ENCODE measurements at places on chromosomes 1 and 21. TPM values are rescaled to one million over a fixed set of nuclear protein-coding genes. Genes with fewer than 3 reads are reported as not detected.

- peak; percentile 92 for DNase-seq
- no peaks in the 10 kb centered on the region for H3K27me3 ChIP-seq
- no peak overlapping the region for H3K27ac ChIP-seq
- no peaks in the 10 kb centered on the region for H3K4me1 ChIP-seq
Measured at GRCh38 chr1:58768971-58769808, 14.7 kb downstream of the JUN start.

DNA sequence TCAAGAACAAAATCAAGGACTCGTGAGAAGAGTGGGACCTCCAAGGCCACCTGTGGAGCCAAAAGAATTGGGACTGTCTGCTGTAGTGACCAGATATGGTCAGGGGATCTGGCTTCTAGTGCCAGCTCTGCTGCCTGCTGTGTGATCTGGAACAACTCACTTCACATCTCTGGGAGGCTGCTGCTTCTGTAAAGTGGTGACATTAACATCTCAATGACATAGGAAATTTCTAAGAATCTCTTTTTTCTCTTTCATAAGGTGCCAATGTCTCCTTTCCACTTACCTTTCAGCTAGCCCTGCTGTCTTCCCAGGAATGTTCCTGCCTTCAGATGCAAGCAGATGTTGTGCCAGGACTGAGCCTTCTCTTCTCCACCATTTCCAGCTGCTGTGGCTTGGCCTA, 5.0 kb upstream of the SRSF4 start:
- peaks cover 3% of the 10 kb centered on the region for H3K4me1 ChIP-seq
- no peak overlapping the region for H3K27ac ChIP-seq
- no peaks in the 10 kb centered on the region for H3K27me3 ChIP-seq
- DNase-seq: no peak
- peaks cover 5% of the 10 kb centered on the region for H3K36me3 ChIP-seq

GRCh38 chr21:45636951-45637646, 6.4 kb upstream of the PCBP3 start:
- H3K27ac ChIP-seq: no peak overlapping the region
- peaks cover 14% of the 10 kb centered on the region for H3K4me1 ChIP-seq
- no peaks in the 10 kb centered on the region for H3K36me3 ChIP-seq
- H3K27me3 ChIP-seq: peaks cover 10% of the 10 kb centered on the region

DNA sequence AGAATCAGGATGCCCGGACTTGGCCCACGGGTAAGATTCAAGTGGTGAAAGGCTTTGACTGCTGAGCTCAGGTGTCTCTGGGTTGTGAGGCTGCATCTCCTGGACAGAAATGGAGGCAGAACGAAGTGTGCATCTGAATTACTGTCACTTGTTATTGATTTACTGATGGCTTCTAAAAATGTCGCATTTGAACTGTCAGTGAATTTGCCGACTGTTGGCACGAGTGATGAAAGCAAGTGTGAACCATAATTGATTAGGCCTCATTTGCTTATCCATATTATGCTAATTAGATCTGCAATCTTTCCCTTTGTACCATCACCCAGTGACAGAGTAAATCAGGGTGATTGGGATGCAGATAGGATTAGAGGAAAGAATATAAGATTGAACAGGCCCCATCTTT, 252.4 kb downstream of the NUF2 start:
- no peak overlapping the region for H3K4me3 ChIP-seq
- no peak for DNase-seq
- H3K4me1 ChIP-seq: peaks cover 8% of the 10 kb centered on the region
- no peaks in the 10 kb centered on the region for H3K36me3 ChIP-seq

DNA sequence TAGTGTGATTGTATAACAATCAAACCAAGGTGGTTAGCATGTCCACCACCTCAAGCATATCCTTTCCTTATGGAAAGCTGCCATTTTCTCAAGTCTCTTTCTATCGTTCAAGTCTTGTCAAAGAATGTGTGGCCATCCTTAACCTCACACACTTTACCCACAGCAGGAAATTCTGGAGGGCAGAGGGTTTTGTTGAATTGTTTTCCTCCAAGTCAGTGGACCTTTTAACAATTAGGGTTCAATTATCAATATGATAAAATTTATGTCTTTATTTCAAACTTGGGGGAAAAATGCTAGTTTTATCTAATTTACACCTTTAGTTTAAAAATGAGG, 14.2 kb upstream of the PTPRC start:
- no peaks in the 10 kb centered on the region for H3K36me3 ChIP-seq
- H3K4me3 ChIP-seq: no peak overlapping the region
- no peak overlapping the region for H3K27ac ChIP-seq
- DNase-seq: no peak

DNA sequence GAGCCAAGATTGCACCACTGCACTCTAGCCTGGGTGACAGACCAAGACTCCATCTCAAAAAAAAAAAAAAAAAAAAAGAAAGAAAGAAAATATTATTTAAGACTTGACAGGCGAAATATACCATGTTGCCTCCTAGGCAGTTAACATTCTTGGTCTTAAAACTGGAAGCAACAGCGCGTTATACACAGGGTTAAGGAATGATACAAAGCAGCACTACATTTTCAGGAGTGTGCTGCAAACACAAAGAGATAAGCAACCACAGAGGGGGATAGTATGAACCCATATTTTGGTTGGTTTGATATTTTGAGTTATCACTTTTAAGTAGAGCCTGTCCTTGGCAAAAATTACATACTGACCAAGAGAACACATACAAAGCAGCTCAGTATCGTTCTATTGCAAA, 25.1 kb downstream of the USP24 start:
- H3K4me3 ChIP-seq: no peak overlapping the region
- H3K27ac ChIP-seq: no peak overlapping the region
- DNase-seq: no peak
- H3K27me3 ChIP-seq: no peaks in the 10 kb centered on the region
- no peaks in the 10 kb centered on the region for H3K4me1 ChIP-seq
- no peaks in the 10 kb centered on the region for H3K36me3 ChIP-seq

DNA sequence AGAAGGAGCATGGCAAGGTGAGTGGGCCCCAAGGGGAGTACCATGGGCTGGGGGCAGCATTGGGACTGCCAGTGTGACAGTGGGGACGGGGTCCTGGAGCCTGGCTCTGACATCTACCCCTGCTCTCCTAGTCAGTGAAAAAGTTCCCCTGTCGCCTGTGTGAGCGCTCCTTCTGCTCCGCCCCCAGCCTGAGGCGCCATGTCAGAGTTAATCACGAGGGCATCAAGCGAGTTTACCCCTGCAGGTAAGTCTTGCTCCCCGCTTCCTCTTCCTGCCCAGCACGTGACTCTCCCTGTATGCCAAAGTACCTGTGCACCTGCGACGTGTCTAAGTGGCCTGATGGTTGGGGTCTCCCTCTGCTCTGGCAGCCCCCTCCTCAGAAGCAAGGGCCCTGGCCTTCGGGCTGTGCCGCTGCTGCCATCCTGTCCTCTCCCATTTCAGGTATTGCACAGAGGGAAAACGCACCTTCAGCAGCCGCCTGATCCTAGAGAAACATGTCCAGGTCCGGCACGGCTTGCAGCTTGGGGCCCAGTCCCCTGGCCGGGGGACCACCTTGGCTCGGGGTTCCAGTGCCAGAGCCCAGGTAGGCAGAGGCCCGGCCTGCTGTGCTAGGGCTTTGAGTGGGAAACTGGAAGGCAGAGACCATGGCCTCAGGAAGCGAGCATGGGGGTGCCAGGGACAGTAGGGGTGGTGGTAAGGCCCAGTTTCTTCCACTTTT, 8.1 kb downstream of the ZNF687 start:
- H3K27ac ChIP-seq: no peak overlapping the region
- peaks cover 4% of the 10 kb centered on the region for H3K36me3 ChIP-seq
- no peak overlapping the region for H3K4me3 ChIP-seq

GRCh38 chr1:223189903-223190724, 47.1 kb upstream of the TLR5 start:
- H3K4me3 ChIP-seq: no peak overlapping the region
- H3K4me1 ChIP-seq: no peaks in the 10 kb centered on the region
- H3K27me3 ChIP-seq: no peaks in the 10 kb centered on the region
- no peak overlapping the region for H3K27ac ChIP-seq
- H3K36me3 ChIP-seq: no peaks in the 10 kb centered on the region
- DNase-seq: no peak

- DNase-seq: no peak
- no peaks in the 10 kb centered on the region for H3K27me3 ChIP-seq
- H3K4me3 ChIP-seq: no peak within 1 kb of the TSS
- H3K4me1 ChIP-seq: no peaks in the 10 kb centered on the region
- no peak within 1 kb of the TSS for H3K27ac ChIP-seq
Measured at GRCh38 chr1:196774603-196775002, at the start of gene CFHR3. Gene CFHR3, plus strand, starts transcription at chr1:196774840. Its CDS starts 47 bp downstream, at chr1:196774887.

- no peak overlapping the region for H3K4me3 ChIP-seq
- no peaks in the 10 kb centered on the region for H3K36me3 ChIP-seq
- no peak overlapping the region for H3K27ac ChIP-seq
- H3K4me1 ChIP-seq: no peaks in the 10 kb centered on the region
- no peaks in the 10 kb centered on the region for H3K27me3 ChIP-seq
- no peak for DNase-seq
Measured at GRCh38 chr1:199723250-199723956, 304.1 kb upstream of the NR5A2 start.

FCRL2 gene
- total RNA-seq: not detected

ZSCAN20 gene
- total RNA-seq: 9.7 TPM

All from glutamatergic neuron (in vitro differentiated cells).